ENCODE measurements at places on chromosomes 4 and X. TPM values are rescaled to one million over a fixed set of nuclear protein-coding genes. Genes with fewer than 3 reads are reported as not detected.

DNA sequence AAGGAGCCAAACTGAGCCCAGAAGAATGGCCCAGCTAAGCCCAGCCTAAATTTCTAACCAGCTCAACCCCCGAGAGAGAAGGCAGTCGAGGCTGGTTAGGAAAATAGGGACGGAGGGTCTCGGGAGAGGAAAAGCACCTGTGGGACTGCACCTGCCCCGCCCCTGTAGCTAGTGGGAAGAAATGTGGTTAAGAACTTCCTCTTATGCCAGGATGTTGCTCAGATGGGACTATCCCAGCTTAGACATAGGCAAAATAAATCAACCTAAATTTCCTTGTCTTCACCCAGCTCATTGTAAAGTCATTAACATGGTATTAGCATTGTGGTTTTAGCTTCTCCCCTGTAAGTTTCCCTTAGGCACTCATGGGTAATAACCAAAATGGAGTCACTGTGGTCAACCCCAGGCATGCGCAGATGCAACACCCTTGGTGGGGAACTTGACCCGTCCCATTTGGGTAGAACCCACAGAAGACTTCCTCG is 86.8 kb downstream of the ZNF718 start:
- no peak for DNase-seq

GRCh38 chr4:114389070-114389685 is 209.4 kb upstream of the UGT8 start:
- no peak for DNase-seq

DNA sequence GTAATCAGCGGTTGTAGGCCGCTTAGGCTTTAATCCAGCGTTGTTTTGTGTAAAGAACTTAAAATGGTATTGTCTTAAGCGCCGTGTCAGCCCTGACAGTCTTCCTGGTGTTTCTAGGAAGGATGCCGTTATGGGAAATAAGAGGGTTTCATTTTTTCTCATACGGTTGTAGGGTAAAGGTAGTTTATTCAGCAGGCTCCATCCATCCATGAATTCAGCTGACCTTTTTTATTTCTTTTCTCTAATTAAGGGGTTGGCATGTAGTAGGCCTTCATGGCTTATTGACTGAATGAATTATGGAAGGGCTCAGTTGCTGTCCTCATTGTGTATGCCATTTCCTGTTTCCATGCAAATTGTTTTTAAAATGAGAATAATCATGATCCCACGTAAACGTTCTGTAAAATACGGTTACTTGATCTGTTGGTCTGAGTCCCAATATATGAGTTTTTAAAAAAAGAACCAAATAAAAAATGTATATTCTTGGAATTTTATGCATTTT is 693 bp downstream of the OCIAD1 start:
- DNase-seq = peak; percentile 6

GRCh38 chr4:152803541-152803940 is 23.8 kb downstream of the ARFIP1 start:
- DNase-seq = no peak

- no peak for DNase-seq
These were observed 7.5 kb downstream of the RASL11B start for GRCh38 chr4:52869656-52870055.

- DNase-seq = no peak
These were observed 7.4 kb downstream of the DOK7 start for GRCh38 chr4:3470244-3471097.

- DNase-seq = no peak
These were observed 19.2 kb downstream of the RASGEF1B start for GRCh38 chr4:81452452-81453006.

DNA sequence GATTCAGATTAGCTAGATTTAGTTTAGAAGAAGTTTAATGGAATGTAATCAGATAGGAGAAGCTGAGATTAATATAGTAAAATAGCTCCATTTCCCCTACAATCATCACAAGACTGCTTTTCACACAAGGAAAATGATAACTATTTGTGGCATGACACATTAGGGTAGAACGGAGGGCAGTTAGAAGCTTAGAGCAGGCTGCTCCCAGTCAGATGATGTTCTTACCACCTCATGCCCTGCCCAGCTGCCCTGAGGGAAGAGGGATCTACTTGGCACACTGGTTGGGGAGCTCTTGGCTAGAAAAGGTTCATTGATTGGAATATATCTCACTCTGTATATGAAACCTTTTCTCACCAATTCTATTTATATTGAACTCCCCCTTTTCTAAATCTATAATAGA is 180.7 kb upstream of the IL15 start:
- no peak for DNase-seq

GRCh38 chrX:13687203-13687602 is 1.7 kb upstream of the RAB9A start:
- no peak for DNase-seq

DNA sequence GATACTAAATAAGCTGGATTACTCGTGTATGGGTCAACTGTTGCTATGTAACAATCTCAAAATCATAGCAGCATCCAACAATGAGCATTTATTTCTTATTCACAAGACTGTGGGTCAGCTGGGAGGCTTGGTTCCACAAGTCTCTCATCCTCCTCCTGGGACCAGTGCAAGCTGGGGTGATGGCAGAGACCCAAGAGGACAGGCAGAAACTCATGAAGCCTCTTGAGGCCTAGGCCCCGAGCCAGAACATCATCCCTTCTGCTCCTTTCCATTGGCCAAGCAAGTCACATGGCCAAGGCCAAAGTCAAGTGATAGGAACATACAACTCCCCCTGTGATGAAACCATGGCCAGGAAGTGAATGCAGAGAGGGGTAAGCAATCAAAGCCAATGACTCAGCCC is 422.1 kb downstream of the BCOR start:
- DNase-seq = no peak

VCX3A gene
- total RNA-seq = not detected

SNX12 gene
- 43.8 TPM for total RNA-seq

Measured in activated T-cell treated with anti-CD3 and anti-CD28 coated beads, Interleukin-2, amount 50 U/mL, for 72 hours (primary cell).